ENCODE measurements at places on chromosomes 5 and 9.

DNA sequence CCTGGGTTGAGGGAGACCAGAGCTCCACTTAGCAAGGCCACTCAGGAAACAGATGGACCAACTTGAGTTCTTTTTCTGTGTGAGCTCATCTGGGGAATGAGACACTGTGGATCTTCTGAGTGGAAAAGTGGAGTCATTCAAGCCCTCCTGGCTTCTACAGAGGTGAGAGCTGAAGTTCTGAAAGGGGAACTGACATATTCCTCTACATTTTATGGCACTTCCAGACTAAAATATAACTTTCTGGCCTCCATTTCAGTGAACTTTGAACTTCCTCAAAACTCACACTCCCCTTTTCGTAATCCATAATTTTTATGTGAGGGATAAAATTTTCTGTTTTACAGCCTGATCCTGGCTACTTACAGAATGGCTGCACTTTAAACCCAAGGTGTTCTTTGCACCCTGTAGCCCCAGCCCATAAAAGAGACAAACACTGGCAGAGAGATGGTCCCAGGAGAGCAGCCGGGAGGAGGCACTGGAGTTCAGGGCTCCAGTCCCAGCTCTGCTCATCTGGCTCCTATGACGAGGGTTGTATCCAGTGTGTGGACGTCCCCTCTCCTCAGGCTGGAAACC lies 10.8 kb downstream of the SPAAR start:
- DNase-seq: no peak

GRCh38 chr5:158744680-158745079 lies 355.0 kb downstream of the EBF1 start:
- DNase-seq: no peak

GRCh38 chr5:17315710-17316221 lies 98.3 kb downstream of the BASP1 start:
- no peak for DNase-seq

DNA sequence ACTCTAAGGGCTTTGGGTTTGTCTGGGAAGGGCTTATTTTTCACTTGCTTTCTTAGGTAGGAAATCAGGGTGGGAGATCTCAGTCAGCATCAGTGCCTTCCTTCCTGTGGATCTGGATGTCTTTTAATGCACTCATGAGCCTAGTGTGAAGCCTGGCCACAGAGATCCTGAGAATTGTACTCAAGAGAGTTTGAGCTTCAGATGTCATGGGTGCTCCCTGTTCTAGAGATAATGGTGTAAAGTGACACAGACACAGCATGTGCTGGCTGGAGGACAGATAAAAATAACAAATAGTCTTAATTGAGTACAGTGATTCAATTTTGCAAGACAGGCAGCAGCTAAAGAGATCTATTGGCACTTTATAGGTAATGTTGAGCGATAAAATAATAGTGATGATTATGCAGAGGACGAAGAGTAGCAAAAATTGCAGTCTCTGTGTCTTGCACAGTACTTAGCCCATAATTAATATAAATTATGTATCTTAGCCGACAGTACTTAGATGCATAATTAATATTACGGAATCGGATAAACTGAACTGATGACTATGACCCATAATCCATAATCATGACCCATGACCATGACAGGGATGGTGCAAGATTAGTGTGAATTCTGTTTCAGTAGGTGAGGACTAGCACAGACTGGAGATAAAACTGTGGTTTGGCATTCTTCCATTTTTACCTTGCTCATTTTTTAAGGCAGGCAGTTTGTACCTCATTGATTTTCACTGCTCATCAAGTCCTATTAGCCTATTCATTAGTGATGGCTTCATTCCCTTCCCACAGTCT lies 408.7 kb upstream of the PIK3R1 start:
- DNase-seq: no peak

- no peak for DNase-seq
These were observed 33.1 kb downstream of the ALDH7A1 start for GRCh38 chr5:126561908-126562307.

DNA sequence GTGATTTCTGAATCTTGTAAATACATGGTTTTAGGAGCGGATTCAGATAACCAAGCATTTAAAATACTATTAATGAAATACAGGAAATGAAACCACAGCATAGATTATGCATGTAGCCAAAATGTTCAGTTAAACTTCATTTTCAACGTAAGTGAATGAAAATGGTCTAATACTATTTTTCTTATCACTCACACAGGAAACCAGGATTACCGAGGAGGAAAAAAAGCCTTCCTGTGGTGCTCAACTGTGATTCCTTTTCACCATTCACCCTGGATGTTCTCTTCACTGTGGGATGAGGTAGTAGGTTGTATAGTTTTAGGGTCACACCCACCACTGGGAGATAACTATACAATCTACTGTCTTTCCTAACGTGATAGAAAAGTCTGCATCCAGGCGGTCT lies 83.4 kb upstream of the ZNF169 start:
- DNase-seq: no peak

GRCh38 chr5:139105621-139106071 lies 92.5 kb downstream of the SIL1 start:
- DNase-seq: no peak

GRCh38 chr5:40479939-40480338 lies 199.8 kb upstream of the PTGER4 start:
- DNase-seq: no peak

- no peak for DNase-seq
These were observed 194.5 kb downstream of the ICE1 start for GRCh38 chr5:5617024-5617423.

GRCh38 chr5:150780187-150780692 lies 1.7 kb downstream of the SMIM3 start:
- DNase-seq: no peak

GRCh38 chr9:87181670-87182069 lies 234.4 kb upstream of the GAS1 start:
- DNase-seq: no peak

- no peak for DNase-seq
These were observed 11.7 kb upstream of the IFNA5 start for GRCh38 chr9:21316860-21317259.

- no peak for DNase-seq
These were observed 151.4 kb downstream of the HSD17B3 start for GRCh38 chr9:96150324-96151227.

DNA sequence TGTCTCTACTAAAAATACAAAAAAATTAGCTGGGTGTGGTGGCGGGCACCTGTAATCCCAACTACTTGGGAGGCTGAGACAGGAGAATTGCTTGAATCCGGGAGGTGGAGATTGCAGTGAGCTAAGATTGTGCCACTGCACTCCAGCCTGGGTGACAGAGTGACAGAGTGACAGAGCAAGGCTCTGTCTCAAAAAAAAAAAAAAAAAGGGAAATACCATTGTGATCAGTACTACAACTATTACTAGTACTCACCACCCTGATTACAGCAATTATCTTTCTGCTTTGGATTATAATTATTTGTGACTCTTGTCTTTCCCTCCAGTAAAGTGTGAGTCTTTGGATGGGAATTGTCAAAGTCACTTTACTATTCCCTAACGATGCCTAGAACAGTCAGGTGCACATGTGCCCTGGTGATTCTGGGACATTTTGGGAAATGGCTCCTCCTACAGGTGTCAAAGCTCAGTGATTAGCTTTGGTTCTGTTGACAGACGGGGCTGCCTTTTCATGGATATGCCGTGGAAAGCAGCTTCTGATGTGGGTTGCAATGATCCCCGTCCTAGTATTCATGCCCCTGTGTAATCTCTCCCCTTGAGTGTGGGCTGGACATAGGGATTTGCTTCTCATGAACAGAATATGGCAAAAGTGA lies 31.8 kb upstream of the FRRS1L start:
- DNase-seq: no peak

- DNase-seq: no peak
These were observed 23.7 kb downstream of the PIP5K1B start for GRCh38 chr9:68728731-68729130.

GRCh38 chr9:107577140-107577776 lies 87.7 kb upstream of the KLF4 start:
- no peak for DNase-seq

DNA sequence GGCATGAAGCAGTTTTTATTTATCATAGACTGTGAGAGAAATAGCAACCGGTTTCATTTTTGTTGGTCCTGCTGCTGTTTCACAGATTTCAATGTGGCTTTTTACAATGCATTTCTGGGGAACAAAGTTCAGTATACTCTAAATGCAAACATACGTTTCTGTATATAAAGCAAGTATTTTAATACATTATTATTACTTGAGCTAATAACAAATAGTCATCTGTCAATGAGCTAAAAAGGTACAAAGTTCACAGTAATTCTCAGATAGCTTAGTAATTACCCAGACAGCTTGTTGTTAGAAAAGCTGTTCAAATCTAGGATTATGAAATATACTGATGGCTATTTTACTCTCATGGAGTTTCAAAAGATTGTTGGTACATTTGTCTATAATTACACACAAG lies 50.8 kb downstream of the PBX3 start:
- no peak for DNase-seq

- no peak for DNase-seq
These were observed 37.0 kb downstream of the SYK start for GRCh38 chr9:90838581-90839154.

GRCh38 chr9:122244349-122244748 lies 15.6 kb upstream of the LHX6 start:
- no peak for DNase-seq

DNA sequence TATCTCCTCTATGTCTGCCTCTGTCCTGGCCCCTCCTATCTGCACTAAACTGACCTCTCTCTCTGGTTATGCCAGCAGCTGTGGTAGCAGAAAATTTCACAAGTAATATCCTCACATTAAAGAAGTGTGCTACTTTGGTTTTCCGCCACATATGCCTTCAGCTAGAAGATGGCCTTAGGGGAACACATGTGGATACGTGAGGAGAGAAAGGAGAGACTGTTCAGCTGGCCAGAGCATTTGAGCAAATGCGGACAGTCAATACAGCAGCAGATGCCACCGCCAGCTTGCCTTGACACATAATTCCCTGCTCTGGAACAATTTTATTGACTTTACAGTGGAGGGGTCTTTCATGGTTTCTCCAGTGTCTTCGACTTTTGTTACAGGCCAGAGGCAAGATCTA lies 434.6 kb downstream of the TAF11L14 start:
- no peak for DNase-seq

- no peak for DNase-seq
These were observed 3.5 kb upstream of the MYMK start for GRCh38 chr9:133528001-133528875.

- no peak for DNase-seq
These were observed 5.7 kb downstream of the WDR41 start for GRCh38 chr5:77486344-77486962.

DNA sequence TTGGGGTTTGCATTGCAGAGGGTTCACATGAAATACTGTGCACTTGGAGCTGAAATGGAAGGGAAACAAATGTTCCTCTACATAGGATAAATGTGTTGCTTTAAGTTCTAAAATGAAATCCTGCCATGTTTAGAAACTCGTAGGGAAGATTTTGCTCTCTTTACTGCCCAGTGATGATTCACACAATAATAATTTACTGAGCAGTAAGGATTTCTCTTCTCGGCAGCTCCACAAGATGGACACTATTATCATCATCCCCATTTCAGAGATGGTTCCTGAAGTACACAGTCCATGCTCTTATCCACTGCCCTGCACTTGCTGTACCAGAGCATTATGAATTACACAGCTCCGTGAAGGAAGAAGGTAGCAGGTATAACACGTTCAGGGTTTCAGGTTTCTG lies 4.1 kb downstream of the HACD4 start:
- DNase-seq: no peak

DNA sequence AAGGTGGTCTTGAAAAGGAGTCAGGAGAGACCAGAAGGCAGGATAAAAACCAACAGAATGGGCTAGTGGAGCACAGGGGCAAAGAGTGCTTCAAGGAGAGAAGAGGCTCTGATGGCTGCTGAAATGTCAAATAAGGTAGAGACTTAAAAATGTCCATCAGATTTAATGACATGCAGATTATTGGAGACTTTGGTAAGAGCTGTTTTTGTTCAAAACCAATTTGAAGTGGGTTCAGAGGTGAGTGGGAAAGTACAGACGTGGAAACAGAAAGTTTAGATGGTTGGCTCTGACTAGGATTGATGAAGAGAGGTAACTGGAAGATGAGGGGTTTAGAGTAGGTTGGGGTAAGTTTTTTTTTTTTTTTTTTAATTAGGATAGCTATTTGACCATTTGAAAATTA lies 14.1 kb downstream of the SLC25A46 start:
- no peak for DNase-seq

- DNase-seq: no peak
These were observed 149.1 kb upstream of the TUT7 start for GRCh38 chr9:86503314-86503713.

DNA sequence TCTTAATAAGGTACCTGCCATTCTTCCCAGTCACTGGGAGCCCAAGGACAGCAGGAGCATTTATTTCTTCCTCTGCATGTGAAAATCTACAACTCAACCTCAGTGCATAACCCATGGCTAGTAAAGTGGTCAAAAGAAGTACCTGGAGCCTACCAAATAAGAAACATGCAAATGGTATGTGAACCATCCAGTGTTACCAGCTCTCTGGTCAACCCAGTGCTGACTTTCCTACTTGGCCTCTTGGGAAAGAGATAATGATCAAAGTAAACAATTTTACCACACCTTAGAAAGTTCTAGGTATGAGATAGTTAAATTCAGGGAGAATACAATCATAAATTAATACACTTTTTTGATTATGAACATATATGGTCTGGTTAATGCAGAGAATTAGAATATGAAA lies 325.6 kb downstream of the ENC1 start:
- DNase-seq: no peak

- DNase-seq: no peak
These were observed 8.3 kb downstream of the NANS start for GRCh38 chr9:98064623-98065392.

DNA sequence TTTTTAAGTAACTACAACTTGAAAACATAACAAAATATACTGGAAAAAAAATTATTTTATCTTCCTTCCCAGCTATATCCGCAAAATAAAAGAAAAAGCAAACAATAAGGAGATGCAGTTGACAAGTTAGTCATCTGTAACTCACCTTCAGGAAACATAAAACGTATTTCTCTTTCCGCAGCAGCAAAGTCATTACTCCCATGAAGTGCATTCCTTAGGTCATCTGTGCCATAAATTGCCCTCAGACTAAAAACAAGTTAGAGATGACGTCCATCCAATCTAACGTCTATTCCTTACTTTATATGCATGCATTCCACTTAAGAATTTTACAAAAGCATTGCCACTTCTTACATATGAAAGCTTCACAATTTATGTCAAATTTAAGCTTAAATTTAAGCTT lies 10.9 kb downstream of the NME5 start:
- no peak for DNase-seq

GRCh38 chr9:87567001-87567400 lies 69.3 kb downstream of the DAPK1 start:
- DNase-seq: no peak

All from H54 (cell line).